ENCODE measurements at places on chromosomes 6 and 20.
A peak's percentile ranks its signal among the peaks of the same experiment; 100 is the strongest.

DNA sequence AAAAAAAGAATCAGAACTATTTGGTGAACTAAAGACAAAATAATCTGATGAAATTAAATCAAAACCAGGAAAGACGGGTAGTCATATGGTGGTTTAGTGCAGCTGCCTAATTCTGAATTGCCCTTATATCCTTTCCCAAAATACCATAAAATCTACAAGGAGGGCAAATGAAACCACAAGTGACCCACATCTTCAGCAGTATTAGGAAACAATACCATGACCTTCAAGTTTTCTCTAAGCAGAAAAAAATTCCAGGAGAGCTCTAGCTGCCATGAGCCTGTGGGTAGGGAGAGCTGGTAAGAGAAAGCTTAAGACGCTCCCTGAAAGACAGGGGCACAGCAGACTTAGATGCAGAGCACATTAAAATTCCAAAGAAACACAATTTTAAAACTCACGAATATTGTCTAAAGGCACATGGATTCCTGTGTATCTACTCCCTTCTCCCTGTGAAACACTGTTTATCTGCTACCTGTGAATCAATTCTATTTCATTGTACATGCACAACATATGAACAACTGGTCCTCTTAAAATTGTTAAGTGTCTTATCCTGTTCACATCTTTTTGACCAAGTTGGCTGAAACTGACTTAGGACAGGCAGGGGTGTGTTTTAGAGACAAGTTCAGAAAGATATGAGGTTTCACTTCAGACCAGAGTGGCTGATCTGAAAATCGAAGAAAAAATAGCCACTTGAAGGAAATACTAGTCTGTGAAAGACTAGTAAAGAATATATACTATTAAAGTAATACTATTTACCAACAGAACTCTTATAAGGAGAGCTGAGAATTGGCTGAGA is 153.6 kb upstream of the SHLD1 start:
- DNase-seq = no peak

DNA sequence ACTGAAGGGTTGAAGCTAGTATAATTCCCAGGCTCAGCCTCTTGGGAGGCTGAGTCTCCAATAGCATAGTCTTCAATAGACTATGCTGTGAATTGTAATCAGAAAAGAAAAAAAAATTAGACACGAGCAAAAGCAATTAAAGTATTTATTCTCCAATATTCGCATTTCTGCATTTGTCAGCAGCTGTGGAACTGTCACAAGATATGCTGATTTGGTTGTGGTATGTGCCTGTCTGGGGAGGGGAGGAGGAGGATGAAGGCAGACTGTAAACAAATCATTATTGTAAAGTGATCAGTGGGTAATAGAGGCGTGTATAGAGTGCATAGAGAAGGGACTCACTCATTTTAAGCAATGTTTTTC is 10.1 kb upstream of the BICRAL start:
- DNase-seq = no peak

DNA sequence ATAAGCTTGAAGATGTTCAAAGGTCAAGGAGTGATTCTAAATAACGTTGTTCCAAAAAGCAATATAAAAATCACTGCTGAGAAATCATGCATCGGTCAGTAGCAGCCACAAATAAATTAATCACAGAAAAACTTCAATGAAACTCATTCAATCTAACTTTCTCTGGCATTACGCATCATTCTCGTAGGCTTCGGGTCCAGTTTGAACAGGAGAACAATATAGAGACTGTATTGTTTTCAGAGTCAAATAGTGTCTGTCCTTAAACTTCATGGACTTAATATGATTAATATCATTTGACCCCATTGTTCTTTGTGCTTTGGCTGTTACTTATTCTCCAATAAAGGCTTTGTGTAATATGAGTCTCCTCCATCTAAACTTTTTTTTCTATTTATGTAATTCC is 200.4 kb downstream of the C6orf118 start:
- no peak for DNase-seq

DNA sequence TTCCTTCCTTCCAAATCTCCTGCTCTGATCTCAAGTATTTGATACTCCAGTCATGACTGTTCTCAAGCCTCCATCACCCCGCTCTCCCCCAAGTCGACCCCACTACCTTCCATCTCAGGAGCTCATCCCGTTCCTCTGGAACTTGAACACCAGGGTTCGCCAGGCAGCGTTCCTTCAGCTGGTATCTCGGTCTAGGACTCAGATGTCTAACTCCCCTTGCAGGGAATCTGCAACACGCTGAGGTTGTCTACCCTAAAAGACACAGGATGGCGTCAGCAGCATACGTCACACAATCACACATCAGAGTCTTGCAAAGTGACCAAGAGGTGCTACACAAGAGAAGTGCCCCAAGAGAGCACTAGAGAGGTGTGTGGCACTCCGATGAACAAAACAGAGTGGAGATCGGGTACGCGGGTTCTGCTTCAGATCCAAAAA is 706 bp downstream of the ZNF184 start:
- peak; percentile 34 for DNase-seq

- DNase-seq = no peak
These were observed 91.0 kb upstream of the SLC24A3 start for GRCh38 chr20:19121463-19121862.

DNA sequence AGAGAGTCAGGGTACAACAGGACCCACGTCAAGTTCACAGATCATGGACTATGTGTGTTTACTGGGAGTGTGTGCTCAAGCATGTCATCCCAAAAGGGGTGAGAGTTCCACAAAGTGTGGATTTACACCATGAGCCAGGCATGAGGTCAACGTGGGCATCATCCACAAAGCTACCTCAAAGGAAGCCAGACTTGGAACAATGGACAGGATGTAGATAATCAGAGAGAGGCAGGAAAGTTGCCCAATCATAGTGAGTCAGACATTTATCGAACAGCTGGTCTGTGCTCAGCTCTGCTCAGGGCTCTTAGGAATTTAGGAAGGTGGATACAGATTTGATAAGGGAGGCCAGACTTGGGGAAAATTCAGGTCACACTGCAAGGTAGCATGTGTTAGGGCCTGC is 317.2 kb upstream of the CDYL start:
- no peak for DNase-seq

- no peak for DNase-seq
These were observed 75.1 kb upstream of the DUSP22 start for GRCh38 chr6:217048-217659.

DNA sequence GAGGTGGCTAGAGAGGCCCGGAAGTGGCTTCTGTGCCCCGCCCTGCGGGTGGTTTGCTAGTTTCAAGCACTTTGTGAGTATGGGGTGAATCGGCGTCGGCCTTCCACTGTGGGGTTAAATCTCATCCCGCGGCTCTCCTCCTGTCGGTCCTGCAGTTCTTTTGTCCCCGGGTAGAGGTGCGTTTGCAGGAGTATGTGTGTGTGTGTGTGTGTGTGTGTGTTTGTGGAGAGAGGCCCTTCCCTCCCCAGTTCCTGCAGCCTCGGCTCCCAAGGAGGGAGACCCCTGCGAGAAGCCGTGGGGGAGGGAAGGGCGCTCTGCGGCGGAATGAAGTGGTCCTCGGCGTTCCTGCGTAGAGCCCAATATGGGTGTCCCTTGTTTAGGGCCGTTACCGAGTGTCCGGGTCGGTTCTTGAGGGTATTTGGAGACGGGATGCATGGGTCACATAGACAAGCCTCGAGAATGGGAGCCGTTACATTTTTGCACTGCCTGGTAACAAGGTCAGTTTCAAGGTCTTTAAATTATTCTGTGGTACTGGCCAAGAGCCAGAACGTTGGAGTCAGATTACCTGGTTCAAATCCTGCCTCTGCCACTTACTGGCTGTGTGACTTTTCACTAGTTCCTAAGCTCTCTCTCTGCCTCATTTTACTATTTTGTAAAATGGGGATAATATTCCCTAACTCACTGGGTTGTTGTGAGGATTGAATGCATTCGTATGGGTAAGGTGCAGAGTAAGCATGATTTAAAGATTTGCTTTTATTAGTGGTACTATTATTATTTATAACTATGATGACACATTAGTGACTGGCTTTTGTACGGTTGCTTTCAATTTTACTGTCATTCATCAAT is at the start of gene ZKSCAN3:
Gene ZKSCAN3 (plus strand): TSS at position 56 of the 846 bp plus-strand sequence. CDS start 9,640 bp downstream, outside the sequence.
- peak; percentile 61 for DNase-seq

DNA sequence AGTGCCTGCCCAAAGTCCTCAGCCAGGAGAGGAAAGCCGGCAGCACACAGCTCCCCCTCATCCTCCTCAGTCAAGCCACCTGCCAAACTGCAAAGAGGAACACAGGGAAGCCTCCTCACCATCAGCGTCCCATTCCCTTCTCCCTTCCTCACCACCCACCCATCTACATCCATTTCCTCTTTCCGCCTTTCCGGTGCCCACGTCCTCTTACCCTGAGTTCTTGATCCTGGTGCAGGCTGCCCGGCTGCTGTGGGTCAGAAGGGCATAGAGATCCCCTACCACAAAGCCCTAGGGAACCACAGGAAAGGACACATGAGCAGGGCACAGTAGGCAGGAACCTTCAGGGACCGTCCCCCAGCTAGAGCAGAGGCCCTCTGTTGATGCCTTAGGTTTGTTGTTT is 6.0 kb downstream of the GNMT start:
- no peak for DNase-seq

- DNase-seq = no peak
These were observed 111.2 kb downstream of the IRF4 start for GRCh38 chr6:502761-503160.

DNA sequence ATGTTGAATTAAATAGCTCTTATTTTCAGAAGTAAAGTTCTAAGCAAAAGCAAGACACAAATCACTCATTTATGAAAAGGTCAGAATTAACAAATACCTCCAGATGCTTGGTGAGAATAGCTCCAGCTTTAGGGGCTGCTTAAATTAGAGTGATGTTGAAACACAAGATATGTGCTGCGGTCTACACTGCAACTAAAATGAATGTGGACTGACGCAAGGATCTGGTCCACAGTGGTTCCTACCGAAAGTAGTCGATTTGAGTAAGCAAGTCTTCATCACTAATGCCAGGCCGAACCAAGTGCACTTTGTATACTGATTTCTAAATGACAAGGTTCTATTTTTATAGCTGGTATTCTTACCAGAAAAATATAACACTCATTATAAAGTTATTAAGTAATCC is 96.3 kb downstream of the PRDM1 start:
- DNase-seq = no peak

DNA sequence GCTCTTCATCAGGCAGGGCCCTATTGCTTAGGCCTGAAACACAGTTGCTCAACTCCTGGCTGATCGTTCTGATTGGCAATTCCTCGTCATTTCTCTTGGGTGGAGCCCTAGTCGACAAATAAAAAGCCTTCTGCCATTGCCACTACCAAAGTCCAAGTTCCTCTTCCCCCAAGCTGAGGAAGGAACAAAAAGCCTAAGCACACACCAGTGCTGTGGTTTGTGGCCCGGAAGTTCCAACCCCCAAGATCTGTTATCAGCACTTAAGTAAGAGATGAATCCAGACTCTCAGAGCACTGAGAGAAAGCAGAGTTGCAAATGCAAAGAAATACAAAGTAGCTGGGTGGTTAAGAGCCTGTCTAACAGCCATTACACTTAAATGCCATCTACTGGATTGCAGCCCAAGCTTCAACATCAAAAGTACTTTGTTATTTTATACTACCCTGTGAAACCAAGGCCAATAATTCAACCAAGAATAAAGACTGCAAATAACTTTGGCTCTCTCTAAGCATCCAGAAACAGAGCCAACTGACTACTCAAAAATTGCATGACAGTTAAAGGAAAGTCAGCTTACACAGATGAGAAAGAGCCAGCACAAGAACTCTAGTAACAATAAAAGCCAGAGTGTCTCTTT is 1024.0 kb downstream of the GRIK2 start:
- no peak for DNase-seq

- no peak for DNase-seq
These were observed 67.3 kb downstream of the MDGA1 start for GRCh38 chr6:37630281-37630799.

DNA sequence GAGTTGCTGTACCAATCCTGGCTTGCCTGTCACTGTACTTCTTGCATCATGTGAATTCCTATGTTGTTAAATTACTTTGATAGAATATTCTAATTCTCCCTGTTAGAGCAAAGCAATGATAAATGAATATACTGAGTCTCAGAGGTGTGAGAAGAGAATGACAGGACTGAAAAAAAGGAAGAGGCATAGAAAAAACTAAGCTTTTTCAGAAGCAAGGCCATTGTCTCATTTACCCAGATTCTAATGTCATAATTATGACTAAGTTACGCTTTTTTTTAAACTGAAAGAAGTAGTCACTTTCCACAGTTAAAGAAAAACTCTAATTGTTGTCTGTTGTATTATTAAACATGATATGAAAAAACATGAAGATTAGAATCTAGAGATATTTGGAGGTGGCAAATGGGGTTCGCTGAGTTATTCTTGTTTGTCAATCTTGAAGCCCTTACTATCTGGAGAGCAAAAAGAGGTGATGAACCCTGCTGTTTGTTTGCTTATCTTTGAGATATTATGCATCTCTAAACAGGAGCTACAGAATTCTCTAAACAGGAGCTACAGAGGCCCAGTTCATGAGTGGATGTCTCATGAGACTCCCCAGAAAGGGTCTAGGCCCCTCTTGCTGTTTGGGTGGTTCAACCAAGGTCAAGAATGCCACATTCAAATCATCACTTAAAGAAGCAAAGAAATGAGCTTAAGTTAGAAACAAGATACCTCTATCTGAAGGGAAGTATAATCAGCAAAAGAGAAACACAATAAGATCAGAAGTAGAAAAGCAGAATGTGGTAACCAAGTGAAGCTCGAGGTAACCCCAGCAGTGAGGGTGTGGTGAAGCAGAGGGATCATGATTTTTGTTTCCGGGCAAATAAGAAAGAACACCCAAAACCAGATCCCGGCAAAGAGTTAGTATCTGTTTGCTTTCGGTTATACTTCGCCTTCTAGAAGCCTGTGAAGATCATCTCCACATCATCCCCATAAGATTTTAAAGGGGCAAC is 33.3 kb upstream of the THEMIS start:
- no peak for DNase-seq

- DNase-seq = no peak
These were observed 135.6 kb downstream of the EYA4 start for GRCh38 chr6:133376743-133377142.

GRCh38 chr20:10687895-10688294 is 14.1 kb upstream of the JAG1 start:
- DNase-seq = no peak

DNA sequence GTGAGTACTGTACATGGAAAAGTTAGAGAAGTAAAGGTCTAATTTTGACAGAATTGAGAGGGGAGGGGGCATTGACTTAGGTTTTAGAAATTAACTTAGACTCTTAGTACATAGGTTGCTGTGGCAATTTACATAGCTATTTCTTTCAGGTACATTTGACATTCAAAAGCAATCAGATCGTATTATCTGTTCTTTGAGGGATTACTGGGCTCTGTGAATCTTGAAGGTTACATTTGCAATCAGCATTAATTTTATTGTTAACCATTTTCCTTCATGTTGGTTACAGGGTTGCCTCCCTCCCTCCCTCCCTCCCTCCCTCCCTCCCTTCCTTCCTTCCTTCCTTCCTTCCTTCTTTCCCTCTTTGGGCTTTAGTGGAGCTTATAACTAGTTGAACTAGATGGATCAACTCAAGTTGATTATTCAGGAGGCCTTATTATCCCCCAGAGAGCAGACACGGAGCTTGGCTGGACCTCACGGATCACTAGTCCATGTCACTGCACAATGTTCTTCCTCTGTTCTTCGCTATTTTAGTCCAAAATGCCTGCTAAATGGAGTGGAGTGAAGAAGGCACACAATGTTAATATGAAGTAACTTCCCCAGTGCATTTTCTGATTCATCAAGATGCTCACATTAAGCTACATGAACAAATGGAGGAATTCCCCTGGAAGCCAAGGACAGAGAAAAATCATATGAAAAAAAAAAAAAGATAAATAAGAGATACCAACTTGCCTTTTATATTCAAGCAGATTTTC is 87.8 kb downstream of the PLCB4 start:
- DNase-seq = no peak

GRCh38 chr20:3980260-3981131 is 34.9 kb downstream of the RNF24 start:
- no peak for DNase-seq

- no peak for DNase-seq
These were observed 311.6 kb upstream of the ECI2 start for GRCh38 chr6:4446982-4447381.

Measured in activated CD8-positive, alpha-beta memory T cell treated with anti-CD3 and anti-CD28 coated beads for 48 hours (primary cell).